ENCODE measurements at places on chromosomes 1 and 21.

- no peak for DNase-seq
Measured at GRCh38 chr1:116737855-116738321, 16.3 kb upstream of the CD2 start.

DNA sequence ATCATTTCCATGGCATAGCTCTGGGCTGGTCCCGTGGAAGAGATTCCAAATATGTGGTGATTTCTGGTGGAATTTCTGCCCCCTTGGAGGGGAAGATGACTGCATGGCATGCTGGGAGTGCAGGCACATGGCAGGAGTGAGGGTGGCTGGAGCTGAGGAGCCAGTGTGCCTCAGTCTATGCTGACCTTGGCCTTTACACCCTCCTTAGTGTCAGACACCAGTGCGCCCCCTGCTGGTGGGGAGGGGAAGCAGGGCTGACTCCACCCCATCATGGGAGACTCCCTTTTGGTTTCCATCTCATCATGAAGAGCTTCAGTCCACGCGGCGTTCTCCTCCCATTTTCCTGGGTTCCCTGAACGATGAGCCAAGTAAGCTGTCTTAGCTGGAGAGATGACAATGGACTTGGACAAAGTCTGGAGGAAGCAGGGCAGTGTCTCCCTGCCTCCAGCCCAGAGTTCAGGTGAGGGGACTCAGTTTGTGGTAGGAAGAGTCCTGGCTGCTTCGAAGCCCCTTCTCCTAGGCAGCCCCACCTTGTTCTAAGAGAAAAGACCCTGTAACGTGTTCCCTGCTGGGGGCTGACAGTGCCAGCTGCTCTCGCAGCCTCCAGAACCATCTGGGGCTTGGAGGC lies 10.3 kb downstream of the ALX3 start:
- DNase-seq, result no peak

- DNase-seq, result no peak
Measured at GRCh38 chr21:31908106-31909031, 35.5 kb downstream of the HUNK start.

- DNase-seq, result no peak
Measured at GRCh38 chr21:42010507-42011495, 641 bp upstream of the ZBTB21 start.

DNA sequence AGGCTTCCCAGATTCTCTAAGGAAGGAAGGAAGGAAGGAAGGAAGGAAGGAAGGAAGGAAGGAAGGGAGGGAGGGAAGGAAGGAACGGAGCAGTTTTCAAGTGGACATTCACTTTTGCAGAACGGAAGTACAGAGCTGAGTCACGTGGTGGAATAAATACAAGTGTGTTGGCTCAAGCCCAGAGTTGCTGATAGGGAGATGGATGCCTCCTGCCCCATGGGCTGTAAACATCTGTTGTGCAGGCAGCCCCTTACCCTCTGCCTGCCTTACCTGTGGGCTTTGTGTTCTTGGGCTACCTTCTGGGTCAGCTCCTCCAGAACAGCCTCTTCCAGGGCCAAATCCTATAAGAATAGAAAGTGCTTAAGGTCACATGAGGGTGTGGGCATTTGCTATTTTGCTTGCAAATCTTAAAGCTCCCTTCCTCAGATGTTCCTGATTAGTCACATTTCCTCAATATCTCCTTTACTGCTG lies 121.7 kb downstream of the SMYD2 start:
- no peak for DNase-seq

DNA sequence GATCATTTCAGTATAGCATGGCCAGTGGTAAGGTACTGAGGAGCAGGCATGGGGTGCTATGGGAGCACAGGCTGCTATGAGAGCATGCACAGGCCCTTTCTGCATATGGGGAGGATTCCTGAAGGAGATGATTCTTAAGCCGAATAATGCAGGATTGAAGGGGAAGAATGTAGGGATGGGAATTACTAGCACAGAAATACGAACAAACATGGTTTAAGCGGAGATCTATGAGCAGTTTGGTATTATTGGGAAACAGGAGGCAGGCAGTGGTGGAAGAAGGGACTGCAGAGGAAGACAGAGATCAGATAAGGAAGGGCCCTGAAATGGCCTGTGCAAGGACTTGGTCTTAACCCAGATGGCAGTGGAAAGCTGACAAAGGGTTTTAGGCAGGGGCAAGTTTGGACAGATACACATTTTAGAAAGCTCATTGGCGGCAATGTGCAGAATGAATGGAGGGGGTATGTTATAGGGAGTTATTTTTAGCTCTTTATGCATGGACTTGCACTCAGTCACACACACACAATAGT lies 1.7 kb downstream of the OSCP1 start:
- DNase-seq, result no peak

DNA sequence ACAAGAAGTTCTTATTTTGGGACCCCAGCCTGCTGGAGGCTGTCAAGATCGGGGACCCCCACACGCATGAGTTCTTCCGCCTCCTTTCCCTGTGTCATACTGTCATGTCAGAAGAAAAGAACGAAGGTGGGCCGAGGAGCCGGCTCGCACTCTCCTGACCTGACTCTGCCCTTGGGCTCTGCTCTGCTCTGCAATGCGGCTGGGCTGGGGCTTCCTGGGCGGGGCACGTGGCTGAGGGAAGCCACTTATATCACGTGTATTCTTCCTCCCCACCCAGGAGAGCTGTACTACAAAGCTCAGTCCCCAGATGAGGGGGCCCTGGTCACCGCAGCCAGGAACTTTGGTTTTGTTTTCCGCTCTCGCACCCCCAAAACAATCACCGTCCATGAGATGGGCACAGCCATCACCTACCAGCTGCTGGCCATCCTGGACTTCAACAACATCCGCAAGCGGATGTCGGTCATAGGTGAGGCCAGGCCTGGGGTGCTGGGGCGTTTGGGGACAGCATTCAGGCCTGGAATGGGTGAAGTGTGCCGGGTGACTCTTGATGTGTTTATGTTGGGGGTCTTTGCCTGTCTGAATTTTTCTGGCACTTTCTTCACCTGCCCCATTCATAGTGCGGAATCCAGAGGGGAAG lies 17.6 kb downstream of the ATP8B2 start:
- no peak for DNase-seq

GRCh38 chr1:60540141-60540540 lies 466.6 kb upstream of the C1orf87 start:
- DNase-seq, result no peak

DNA sequence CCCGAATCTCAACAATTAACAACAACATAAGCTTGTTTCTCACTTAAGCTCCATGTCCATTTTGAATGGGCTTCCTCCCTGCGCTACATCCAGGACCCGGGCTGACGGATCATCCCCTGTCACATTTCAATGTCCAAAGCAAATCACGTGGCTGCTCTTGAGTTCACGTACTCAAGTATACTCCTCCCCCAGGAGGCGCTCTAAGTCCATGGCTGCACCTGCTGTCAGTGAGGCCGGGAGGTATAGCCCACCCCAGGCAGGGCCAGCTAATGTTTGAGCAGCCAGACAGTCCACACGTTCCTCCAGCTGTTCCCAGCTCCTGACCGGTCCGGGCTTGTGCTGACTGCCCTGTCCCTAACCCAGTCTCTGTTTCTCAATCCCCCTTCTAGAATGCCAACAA lies 220.8 kb downstream of the SLC35F3 start:
- DNase-seq, result no peak

DNA sequence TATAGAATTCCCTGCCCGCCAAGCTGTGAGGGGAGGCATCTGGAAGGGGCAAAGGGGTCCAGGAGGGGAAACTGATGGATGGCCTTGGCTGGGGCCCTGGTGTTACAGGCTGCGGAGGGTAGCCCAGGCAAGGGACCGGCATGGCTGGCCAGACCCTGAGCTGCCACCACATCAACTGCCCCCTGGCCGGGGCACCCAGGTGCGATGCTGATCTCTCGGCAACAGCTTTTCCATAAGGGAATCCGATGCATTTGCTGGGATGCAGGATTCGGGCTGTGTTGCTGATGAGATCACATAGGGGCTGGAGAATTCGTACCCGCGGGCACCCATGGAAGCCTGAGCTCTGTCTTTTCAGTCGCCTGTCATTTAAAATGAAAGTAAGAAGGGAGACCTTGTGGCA lies 73.7 kb downstream of the PRDM16 start:
- no peak for DNase-seq

DNA sequence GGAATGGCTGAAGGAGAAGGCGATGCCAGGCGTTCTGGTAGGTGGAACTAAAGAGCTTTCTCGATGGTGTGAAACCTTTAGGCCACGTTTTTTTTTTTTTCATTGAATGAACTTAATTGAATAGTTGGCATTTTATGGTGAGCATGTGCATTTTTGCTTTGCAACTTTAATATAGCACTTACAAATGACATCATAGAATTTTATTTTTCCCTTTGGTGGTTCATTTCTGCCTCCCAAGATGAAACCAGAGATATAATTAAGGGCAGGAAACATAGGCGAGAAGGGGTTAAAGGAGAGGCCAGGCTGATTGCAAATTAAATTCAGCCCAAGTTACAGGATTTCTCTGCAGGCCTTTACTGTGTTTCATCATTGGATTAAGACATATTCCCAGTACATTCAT lies 85.5 kb upstream of the L1TD1 start:
- no peak for DNase-seq

DNA sequence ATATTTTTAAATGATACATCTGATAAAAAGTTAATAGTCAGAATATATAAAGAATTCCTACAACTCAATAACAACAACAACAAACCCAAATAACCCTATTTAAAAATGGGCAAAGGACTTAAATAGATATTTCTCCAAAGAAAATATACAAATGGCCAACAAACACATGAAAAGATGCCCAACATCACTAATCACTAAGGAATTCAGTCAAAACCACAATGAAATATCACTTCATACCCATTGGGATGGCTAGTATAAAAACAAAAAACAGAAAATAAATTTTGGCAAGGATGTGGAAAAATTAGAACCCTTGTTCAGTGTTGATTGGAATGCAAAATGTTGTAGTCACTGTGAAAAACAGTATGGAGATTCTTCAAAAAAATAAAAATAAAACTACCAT lies 184.8 kb upstream of the RAB4A start:
- no peak for DNase-seq

GRCh38 chr1:85580872-85581801 lies 576 bp downstream of the CCN1 start:
- no peak for DNase-seq

- DNase-seq, result no peak
Measured at GRCh38 chr1:11462224-11462923, 16.6 kb upstream of the DISP3 start.

GRCh38 chr1:23461050-23461449 lies 22.9 kb downstream of the ASAP3 start:
- DNase-seq, result no peak

- peak; percentile 32 for DNase-seq
Measured at GRCh38 chr1:147781056-147781471, 20.7 kb upstream of the GJA5 start.

DNA sequence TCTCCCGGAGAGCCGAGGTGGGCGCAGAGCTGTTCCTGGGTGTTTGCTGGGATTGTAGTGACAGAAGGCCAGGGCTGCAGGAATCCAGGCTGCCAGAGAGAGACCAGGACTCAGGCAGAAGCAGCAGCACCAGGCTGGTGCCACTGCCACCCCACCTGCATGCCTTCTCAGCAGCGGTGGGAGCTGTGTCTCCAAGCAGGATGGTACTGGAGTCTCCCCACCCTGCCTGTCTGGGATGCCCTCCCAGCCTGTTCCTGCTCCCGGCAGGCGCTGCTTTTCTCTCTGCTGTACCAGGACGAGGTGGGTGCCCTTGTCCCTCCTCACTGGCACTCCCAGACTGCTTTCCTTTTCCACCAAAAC lies 4.5 kb upstream of the HES4 start:
- DNase-seq, result no peak

- no peak for DNase-seq
Measured at GRCh38 chr1:68230484-68230802, 1.9 kb downstream of the WLS start.

- DNase-seq, result no peak
Measured at GRCh38 chr1:201381130-201381529, 3.6 kb upstream of the TNNT2 start.

DNA sequence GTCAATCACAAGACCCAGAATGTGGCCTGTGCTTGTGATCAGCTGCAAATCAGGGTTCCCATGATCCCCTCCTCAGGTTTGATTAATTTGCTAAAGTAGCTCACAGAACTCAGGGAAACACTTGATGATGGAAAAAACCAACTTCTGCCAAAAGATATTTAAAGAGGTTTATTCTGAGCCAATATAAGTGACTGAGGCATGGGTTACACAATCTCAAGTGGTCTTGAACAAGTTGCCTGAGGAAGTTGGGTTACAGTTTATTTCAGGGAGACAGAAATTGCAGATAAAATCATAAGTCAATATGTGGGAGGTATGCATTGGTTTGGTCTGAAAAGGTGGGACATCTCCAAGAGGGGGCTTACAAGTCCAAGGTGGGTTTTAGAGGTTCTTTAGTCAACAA lies 243.1 kb downstream of the S1PR1 start:
- DNase-seq, result no peak

- no peak for DNase-seq
Measured at GRCh38 chr1:224014330-224014649, 99.6 kb upstream of the FBXO28 start.

Data from epithelial cell of proximal tubule (primary cell).